ENCODE measurements at places on chromosomes 7 and 10.

GRCh38 chr10:36534471-36535002, 590.9 kb upstream of the ANKRD30A start:
- peak; percentile 55 for DNase-seq

DNA sequence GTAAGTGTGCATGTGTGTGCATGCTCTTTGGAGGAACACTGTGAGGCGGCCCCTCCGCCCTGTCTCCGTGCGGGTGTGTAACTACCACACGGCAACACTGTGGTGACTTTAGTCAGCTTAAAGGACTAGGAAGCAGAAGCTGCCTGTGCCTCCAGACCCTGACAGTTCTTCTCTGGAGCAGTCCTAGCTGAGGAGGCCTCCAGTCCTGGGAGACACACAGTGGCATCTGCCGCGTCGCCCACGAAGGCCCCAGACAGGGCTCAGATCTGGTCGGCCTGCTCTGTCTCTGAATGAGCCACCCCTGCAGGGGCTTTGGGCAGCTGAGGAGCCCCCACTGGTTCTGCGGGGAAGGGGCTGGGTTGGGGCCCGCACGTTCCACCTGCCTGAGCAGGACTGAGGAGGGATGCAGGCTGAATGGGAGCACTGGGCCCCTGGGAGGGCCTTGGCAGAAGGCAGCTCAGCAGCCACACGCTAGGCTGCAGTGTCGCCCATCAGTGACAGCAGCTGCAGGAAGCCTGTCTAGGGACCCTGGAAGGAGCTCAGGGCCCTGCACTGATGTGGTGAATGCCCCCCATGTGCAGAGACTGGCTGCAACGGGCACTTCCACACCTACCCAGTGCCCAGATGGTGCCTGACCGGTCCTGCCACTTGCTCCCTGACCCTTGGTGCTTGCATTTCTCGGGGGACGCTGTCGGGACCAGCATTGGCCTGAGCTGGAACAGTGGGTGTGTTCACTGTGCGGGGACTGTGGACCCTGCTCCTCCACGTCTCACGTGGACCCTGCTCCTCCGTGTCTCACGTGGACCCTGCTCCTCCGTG, 27.3 kb upstream of the KNDC1 start:
- no peak for DNase-seq

DNA sequence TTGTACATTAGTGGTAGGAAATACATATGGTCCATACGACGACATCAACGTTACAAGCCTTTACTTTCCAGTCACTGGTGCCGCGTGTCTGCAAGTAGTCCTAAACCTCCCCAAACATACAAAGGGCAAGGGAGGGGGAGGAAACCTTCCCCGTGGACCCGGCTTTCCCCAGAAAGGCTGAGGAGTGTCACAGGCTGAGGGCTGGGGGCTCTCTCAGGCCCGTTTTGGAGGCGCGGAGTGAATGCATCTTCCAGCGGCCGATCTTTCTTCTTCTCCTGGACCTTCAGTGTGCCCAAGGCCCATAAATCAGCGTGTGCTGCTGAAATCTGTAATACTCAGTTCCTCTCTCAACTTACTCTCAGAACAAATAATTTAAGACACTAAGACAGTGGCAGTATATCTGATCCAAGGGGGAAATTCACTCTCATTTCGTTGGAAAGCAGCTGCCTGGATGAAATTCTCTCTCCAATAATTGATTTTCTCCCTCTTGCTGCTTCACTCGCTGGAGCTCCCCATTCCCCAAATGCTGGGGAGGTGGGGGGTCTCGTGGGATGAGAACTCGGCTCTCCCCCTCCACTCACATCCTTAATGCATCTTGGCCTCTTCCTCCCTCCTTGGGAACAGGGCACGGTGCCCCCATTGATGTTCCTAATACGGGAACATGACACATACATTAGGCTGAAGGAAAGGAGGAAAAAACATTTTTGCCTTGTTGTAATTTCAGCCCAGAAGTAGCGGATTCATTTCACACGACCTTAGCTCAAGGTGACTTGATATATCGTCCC, 126.1 kb downstream of the ADARB2 start:
- DNase-seq = no peak

- DNase-seq = no peak
Observed at GRCh38 chr7:138902161-138902560, 79.0 kb downstream of the KIAA1549 start.

- DNase-seq = no peak
Observed at GRCh38 chr7:15889507-15889906, 203.0 kb upstream of the MEOX2 start.

- DNase-seq = no peak
Observed at GRCh38 chr7:18901351-18901750, 216.1 kb downstream of the TWIST1 start.

DNA sequence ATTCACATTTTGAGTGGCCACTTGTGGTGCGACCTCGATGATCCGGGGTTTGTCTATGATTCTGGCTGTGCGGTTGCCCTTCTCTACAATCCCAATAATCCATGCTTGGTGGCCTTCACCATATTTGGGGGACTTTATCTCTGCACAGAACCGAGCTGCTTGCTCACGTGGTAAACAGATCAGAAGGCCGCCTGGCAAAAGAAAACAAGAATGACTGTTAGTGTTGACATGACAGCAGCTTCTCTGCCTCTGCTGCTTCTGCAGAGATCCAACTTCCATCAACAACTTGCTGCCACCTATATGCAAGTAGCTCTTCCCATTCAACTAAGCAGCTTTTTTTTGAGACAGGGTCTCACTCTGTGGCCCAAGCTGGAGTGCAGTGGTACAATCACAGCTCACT, 19.3 kb upstream of the PHYH start:
- DNase-seq = no peak

DNA sequence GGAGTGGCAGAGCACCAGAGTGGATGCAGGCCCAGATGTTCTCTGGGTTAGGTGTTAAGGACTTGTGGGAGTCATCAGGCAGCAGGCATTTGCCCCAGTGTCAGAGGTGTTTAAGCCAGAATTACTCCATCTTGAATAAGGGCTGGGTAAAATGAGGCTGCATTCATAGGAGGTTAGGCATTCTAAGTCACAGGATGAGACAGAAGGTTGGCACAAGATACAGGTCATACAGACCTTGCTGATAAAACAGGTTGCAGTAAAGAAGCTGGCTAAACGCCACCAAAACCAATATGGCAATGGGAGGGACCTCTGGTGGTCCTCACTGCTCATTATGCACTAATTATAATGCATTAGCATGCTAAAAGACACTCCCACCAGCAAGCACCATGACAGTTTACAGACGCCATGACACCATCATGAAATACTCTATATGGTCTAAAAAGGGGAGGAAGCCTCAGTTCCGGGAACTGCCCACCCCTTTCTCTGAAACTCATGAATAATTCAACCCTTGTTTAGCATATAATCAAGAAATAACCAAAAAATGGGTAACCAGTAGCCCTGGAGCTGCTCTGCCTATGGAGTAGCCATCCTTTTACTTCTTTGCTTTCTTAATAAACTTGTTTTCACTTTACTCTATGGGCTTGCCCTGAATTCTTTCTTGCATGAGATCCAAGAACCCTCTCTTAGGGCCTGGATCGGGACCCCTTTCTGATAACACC, 882 bp upstream of the LRRC61 start:
- no peak for DNase-seq

GRCh38 chr7:31028006-31028405, 24.1 kb upstream of the ADCYAP1R1 start:
- DNase-seq = no peak

GRCh38 chr7:69277366-69277765, 320.9 kb upstream of the AUTS2 start:
- no peak for DNase-seq

- DNase-seq = no peak
Observed at GRCh38 chr7:132836746-132837145, 245.1 kb downstream of the CHCHD3 start.

GRCh38 chr7:29619848-29620555, 56.4 kb downstream of the PRR15 start:
- DNase-seq = no peak

GRCh38 chr10:74249865-74250264, 98.8 kb downstream of the ADK start:
- no peak for DNase-seq

DNA sequence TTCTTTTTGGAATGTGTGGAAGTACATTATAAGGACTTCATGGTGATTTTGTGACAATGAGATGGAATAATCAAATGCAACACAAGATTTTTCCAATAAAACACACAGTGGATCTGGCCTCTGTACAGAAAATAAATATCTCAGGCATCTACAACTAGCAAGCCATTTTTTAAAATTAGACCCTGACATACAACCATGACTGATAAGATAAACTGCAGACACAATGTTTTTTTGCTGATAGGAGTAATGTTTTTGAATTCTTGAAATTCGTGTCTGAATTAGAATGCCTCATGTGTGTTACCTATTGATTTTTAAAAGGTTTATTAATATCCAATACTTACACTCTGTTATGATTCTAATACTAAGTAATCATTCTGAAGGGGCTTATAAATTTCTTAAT, 328.1 kb downstream of the HGF start:
- no peak for DNase-seq

GRCh38 chr10:21202776-21203462, 305.8 kb upstream of the NEBL start:
- no peak for DNase-seq

DNA sequence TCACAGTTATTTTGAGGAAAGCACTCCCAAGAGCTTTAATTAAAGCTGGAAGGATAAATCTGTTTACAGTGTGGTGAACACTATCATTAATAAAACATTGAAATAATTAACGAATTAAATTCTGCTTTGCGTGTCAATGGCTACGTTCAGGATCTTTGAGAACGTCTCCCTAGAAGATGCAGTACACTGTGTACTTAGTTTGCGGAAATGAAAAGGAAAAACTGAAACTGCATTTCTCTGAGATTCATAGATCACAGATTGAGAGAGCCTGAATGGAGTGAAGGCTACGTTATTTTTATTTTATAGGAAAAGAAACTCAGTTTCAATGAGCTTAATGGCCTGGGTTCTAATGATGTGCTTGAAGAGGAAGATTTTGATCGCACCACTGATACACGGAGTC, 85.3 kb downstream of the NRP1 start:
- no peak for DNase-seq

DNA sequence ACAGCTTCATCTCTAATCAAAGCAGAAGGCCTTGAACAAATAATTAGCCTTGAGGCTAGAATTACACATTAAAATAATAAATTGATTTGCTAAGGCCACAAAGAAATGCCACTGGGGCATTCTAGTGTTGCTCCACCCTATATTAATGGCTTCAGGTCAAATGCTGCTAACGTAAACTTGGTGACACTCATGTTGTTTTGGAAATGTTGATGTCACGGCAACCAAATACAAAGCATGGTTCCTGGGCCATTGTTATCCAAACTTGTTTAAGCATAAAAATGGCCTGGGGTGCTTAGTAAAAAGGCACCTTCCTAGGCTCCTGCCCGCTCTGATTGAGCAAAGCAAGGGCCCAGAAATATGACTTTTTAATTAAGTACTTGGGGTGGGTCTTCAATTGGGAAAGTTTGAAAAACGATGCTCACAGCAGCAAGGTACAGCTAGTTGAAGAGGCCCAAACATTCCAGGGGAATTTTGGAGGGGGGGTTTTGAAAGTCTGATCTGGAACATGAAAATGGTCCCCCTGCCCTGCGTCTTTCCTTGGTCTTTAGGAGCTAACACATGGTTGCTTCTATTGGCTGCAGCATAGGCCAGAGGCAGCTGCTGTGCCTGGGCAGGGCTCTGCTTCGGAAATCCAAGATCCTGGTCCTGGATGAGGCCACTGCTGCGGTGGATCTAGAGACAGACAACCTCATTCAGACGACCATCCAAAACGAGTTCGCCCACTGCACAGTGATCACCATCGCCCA, 67.8 kb downstream of the ABCC2 start:
- DNase-seq = no peak

GRCh38 chr7:46486256-46487206, 565.5 kb upstream of the IGFBP3 start:
- no peak for DNase-seq

DNA sequence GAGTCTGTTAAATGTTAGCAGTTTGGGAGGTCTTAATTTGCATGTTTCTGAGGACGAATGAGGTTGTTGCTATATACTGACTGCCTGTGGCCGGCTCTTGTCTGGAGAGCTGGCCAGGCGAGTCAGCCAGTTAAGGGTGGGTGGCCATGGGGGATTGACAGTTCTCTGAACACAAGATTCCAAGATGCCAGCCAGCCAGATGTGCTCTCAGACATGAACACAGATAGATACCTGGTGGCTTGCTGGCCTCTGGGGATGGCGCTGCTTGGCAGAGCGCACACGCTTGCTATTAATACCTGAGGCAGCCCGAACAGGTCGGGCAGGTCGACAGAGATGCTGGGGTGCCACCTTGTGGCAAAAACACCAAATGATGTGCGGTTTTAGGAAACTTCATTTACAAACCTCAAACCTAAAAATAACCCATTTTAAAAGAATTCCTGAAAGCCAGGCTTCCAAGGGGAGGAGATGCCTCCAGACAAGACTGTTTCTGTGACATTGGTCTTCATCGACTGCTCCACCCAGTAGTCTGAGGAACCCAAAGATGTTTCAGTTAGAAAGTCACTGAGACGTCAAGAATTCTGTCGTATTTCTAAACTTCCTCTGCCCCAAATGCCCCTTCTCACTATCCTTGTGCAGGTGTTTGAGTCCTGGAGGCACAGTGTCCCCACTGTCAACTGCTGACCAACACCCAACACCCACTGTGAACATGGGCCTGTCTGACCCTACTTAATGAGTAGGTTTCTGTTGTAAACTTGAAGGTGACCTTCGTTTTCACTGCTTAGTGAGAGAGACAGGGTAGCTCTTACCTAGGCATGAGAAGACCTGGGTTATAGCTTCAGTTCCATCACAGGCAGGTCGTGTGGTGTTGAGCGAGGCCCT, 123.4 kb downstream of the NT5C2 start:
- DNase-seq = peak; percentile 40

- DNase-seq = no peak
Observed at GRCh38 chr7:135385209-135385608, 124.7 kb downstream of the CNOT4 start.
